Parietal lobe (tissue), 2 donors: ENCODE measurements at places on chromosomes 11 and 22. TPM values are rescaled to one million over a fixed set of nuclear protein-coding genes. Genes with fewer than 3 reads are reported as not detected.

The CADM1 gene
- 304 TPM for total RNA-seq

The ANO9 gene
- not detected for total RNA-seq

The CLDN5 gene
- total RNA-seq, result 67.0 TPM

The SLC7A4 gene
- total RNA-seq, result 1.6 TPM

The ANO5 gene
- total RNA-seq, result 19.7 TPM

The SPTBN2 gene
- total RNA-seq, result 182 TPM

The RAG2 gene
- not detected for total RNA-seq

The TTC17 gene
- total RNA-seq, result 221 TPM

The OR52A1 gene
- total RNA-seq, result not detected

The RASL10A gene
- 21.3 TPM for total RNA-seq

The NAV2 gene
- 51.0 TPM for total RNA-seq

The COX8A gene
- total RNA-seq, result 194 TPM

The TTC28 gene
- 243 TPM for total RNA-seq
